GM12865 (cell line): ENCODE measurements at places on chromosomes 1 and 21.
A peak's percentile ranks its signal among the peaks of the same experiment; 100 is the strongest.

- DNase-seq: no peak
Observed at GRCh38 chr1:181730606-181731005, 247.3 kb downstream of the CACNA1E start.

DNA sequence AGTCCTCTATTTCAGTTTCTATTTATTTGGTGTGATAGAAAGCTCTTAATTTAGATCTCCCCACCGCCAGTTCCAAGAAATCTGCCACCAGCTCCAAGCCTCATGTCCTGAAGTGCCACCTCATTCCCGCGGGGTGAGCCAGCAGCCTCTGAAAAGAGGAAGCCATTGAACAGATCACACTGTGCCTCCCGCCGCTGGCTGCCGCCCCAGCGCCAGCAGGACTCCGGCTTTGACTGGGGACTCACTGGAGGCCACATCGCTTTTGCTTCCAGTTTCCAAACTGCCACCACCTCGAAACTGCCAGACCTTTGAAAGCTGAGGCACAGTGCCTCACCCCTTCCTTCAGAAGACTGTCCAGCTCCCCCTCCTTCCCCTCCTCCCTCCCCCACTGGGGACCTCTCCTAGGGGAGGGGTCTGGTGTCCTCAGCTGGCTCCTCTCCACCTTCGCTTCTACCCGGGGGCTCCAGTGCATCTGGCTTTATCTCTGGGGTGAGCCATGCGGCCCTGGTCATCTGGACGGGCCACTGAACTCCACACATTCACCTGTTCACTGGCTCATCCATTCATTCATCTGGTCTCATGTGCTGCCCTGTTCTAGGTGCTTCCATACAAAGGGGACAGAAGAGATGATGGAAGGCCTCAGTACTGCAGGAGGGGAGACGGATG, 58.9 kb downstream of the VPS26C start:
- peak; percentile 91 for DNase-seq

DNA sequence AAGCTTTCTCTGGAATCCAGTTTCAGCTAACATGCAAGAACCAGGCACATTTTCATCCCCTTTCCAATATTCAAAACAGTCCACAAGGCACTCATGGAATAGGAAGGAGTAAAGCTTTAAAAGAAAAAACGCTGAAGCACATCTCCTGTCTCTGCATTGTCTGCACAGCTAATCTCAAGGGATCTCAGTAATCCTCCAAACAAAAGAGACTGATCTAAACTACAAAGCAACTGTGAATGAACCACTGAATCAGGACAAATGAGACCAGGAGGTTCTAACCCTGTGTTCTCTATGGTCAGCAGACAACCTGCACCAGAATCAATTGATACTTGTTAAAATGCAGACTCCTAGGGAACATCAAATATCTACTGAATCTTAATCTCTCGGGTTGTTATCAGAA, 399.0 kb downstream of the HHAT start:
- DNase-seq: no peak

DNA sequence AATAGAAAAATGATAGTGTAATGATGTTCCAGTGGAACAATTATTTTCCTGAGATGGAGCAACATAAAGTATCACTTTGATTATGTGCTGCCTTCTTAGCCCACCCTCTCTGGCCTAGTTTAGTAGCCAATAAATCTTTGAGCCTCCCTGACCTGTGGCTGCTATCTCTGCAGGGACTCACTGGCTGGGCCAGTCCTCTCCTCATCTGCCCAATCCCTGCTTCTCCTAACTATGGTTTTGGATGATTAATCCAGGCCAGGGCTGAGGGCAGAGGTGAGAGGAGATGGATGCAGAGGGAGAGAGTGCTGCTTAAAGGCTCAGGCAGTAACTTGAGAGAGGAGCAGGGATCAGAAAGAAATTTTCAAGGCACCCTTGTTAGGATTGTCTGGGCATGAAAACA, 89.0 kb upstream of the CD34 start:
- no peak for DNase-seq

DNA sequence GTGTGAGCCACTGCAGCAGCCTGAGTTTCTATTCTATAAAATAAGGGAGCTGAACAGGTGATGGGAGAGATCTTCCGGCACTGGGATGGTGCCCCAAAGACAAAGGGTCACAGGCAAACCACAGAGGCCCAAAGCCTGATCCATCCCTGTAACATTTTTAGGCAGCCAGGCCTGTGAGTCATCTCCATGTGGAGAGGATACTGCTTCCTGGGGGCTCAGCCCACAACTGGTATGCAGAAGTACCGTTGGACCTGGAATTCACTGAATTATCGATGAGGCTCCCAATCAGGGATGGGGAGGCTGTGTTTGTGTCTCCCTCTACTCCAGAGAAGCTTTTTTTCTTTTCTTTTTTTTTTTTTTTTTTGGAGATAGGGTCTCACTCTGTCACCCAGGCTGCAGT, 48.8 kb upstream of the WASF2 start:
- no peak for DNase-seq

DNA sequence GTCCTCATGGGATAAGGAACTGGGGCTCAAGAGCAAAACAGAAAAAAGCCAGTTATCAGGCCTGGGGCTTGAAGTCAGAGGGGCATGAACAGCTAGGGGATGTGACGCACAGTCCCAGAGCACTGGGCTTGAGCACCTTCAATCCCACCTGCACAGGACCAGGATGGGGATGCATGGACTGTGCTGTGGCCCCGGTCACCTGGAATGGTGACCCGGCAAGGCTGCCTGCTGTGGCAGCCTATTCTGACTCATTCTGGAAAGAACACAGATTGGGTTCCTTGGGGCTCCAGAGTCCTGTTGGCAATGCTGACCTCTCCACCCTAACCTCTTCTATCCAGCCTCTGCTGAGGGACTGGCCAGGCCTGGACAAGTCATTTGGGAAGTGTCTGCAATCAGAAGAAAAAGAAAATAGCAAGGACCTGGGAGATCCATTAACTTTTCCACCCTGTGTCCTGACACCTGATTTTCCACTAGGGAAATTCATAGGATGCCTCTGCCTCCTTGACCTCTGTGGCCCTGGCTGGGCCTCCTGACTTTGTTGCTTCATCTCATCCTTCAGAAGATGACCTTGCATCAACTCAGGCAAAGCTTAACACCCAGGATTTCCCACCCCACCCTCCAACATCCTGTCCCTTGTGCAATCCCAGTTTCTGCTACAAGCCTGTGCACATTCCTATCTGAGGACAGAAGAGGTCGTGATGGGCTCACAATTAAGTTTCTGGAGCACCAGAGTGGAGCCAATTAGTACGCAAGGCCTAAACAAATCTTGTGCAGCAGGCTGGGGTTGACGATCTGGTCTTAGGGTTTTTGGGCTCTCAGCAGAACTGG, 17.9 kb upstream of the FMOD start:
- peak; percentile 18 for DNase-seq

DNA sequence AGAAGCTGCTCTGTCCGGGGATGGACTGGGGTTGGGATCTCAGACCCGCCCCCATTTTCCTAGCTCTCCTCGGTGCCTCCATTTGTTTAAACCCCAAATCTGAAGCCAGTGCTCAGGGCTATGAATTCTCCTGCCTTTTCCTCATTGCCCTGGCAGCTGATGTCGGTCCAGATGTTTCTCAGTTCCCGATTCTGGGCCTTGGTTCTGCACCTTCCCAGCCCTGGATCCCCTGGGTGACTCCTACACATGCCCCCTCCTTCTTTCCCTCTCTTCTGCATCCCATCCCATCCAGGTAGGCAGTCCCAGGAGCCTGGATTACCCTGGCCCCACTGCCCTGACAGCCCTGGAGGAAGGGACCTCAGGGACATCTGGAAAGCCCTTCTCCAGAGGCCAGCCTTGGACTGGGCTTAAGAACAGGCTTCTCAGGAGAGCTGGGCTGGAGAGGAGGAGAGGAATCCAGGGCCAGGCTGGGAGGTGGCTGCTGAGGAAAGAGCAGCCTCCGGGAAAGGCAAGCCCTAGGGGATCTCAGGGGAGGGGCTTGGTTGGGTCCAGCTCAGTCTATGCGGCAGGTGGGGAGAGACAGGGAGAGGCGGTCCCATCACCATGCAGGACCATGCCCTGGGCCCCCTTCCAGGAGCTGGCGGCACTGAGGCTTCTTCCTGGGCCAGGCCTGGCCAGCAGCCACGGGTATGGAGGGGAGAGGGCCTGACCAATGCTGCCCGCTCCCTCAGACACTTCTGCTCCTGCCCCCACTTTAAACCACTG, 6.8 kb upstream of the EPS8L3 start:
- no peak for DNase-seq

DNA sequence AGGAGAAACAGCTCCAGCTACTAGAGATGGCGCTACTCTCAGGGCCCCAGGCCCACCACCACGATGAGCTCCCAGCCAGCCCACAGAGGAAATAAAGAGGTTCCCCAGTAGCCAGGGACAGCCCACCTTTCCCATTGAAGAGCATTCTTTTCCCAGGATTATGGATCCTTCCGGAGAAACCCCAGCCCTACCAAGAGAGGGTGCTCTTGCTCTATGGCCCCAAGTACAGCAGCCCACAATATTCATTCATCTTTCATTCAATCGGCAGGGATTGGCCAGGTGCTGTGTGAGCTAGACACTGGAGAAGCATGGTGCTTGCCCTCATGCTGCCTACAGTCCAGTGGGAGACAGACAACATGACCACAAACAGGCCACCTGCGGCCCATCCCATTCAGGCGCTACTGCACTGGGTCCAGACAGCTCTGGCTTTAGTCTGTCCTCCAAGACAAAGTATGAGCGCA, 29.9 kb downstream of the PMVK start:
- DNase-seq: no peak

DNA sequence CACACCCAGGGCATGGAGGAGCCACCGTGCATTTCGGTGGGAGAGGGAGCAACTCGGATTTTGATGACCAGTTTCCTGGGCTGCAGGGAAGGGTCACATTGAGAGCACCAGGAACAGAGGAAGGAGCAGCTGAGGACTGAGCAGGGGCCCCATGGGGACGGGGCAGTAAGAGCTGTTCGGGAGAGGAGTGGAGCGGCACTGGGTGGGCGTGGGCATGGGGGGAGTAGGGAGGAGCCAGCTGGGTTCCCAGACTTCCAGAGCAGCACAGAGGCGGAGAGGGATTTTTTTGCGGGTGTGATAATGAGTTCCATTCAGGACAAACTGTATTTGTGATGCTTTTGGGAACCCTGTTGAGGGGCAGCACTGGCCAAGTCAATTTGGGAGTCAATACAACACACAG, 17.4 kb upstream of the GPR153 start:
- DNase-seq: no peak

- no peak for DNase-seq
Observed at GRCh38 chr1:34320053-34320669, 143.5 kb downstream of the C1orf94 start.

DNA sequence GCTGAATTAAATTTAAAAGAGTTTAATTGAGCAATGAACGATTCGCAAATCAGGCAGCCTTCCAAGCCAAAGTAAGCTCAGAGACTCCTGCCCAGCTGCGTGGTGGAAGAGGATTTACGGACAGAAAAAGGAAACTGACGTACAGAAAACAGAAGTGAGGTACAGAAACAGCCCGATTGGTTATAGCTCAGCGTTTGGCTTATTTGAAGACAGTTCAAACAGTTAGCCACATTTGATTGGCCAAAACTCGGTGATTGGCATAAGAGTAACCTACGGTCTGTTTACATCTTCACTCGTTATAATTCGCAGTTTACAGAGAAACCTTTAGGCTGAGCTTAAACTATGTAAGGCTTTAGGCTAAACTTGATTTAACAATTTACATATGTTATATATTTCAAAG, 46.9 kb downstream of the CR1L start:
- no peak for DNase-seq

DNA sequence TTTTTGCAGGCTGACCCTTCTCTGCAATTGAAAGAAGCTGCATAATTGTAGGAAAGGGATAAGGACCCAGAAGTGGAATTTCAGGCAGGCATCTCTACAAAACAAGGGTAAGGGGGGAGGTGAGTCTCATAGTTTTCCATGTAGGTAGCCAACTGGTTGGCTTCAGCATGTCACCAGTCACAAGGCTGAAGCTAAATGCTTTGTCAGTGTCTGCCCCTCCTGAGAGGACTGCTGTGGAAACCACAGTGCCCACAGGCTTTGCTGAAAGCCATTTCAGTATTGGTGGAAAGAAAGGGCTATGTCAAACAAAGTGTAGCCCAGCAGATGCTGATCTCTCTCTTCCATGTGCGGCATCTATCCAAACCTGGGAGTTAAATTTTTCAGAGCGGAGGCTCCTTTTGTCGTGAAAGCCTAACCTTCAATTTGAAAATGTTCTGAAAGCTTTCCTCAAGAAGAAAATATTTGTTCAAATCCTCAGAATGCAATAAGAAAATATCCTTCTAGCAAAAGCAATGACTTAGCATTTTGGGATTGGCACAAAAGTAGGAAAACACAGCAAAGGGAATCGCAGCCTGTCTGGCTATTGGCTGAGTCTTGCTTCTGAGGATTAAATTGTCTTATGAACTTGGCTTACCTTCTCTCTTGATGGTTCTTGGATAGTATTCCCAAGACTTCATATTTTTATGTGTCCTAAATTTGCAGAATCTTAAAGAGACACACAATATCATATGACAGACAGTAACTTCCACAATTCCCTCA, 591.7 kb downstream of the PLPP3 start:
- DNase-seq: no peak

GRCh38 chr1:163538667-163539066, 216.9 kb downstream of the NUF2 start:
- no peak for DNase-seq

DNA sequence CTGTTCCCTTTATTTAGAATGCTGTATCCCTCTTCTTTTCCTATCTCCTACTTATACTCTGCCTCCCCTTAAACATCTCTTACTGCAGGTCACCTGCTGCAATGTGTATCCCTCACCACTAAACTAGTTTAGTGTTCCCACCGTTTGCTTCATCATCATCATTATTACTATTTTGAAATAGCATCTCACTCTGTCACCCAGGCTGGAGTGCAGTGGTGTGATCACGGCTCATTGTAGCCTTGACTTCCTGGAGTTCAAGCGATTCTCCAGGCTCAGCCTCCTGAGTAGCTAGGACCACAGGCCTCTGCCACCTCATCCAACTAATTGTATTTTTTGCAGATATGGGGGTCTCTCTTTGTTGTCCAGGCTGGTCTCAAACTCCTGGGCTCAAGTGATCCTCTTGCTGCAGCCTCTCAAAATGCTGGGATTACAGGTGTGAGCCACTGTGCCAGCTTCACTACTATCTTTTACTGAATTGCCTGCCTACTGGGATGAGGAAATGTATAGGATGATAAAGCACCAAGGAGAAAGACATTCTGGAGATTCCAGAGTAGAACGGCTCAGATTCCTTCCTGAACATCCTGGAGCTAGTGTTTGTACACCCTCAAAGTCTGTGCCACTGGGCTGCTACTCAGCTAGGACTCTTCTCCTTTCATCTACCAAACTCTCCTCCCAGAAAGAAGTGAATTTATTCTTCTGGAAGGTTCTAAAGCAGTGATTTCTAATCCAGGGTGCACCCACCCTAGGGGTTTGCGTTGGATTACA, 8.6 kb upstream of the IFNAR1 start:
- DNase-seq: no peak

DNA sequence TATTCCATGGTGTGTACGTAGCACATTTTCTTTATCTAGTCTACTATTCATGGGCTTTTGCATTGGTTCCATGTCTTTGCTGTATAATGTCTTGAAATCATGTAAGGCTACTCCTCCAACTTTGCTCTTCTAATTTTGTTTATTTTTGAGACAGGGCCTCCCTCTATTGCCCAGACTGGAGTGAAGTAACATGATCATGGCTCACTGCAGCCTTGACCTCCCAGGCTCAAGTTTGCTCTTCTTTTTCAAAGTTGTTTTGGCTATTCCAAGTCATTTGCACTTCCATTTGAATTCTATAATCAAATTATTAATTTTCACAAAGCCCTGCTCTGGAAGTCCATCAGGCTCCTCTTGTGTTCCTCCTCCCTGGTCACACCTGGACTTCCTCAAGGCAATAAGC, 90.2 kb upstream of the SGIP1 start:
- no peak for DNase-seq
